Renal cortex interstitium (tissue), 15 donors: ENCODE measurements at places on chromosomes 5 and 9. TPM values are rescaled to one million over a fixed set of nuclear protein-coding genes. Genes with fewer than 3 reads are reported as not detected.

DNA sequence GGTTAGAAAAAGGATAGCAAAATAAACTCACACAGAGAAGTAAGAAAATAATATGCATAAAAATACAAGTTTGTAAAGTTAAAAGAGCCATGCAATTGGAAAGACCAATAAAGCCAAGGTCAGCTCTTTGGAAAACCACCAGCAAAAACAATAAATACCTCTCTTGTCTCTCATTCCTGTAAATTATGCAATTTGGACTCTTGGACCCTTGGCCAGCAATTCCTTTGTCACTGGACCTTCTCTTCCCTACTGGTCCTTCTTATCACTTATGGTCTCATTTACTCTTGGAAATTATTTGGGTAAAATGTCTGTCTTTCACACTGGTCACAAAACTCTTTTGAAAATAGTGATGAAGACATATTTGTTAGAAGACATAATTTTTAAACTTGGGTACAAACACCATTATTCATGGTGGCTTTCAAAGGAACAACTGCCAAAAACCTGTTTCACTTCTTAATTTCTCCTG, 379.5 kb downstream of the TMEM232 start:
- DNase-seq = no peak

DNA sequence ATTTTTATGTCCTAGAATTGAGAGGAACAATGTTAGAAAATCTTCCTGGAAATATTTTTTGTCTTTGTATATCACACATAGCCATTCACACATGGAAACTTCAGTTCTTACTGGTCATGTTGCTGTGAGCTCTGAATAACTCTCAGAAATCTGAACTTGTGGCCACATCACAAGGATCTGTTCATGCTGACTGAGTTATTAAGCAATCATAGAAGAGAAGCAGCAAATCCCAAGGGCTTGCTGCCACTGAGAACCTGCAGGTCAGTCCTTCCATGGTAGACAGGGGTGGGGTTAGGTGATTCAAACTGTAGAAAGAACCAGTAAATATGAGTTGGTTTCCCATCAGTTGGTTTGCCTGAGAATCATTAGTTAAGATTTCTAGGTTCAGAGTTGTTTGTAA, 27.6 kb downstream of the SGCD start:
- DNase-seq = no peak

- no peak for DNase-seq
Measured at GRCh38 chr9:131707733-131708157, 32.1 kb downstream of the RAPGEF1 start.

DNA sequence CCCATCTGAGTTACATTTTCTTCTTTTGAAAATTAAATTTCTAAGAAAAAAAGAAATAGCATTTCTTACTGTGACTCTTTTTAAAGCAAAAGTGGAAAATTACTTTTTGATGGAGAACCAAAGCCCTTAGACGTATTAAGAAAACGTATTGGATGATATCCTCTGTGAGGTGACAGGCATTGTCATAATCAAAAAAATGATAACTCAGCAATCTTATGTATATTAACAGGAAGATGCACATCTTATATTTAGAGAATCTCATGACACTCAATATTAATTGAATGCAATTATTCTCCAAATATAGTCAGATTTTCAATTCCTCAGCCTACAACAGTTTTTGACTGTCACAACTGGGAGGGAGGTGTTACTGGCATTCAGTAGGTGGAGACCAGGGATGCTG, 25.1 kb downstream of the FGF10 start:
- no peak for DNase-seq

DNA sequence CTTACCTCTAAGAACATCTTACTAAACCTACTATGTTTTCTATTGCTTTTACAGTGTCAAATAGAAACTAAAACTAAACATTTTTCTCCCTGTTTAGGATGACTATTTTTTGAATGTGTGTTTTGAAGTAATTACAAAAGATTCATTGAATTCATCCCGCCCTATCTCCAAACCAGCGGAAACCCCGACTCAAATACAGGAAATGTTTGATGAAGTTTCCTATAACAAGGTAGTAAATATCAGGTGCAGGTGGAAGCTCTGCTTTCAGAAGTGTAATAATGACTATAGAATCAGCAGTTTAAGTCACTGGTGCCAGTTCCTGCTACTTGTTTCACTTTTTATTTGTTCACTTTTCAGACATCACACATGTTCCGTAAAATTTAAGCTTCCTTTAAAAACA, 20.0 kb downstream of the ERAP2 start:
- no peak for DNase-seq

DNA sequence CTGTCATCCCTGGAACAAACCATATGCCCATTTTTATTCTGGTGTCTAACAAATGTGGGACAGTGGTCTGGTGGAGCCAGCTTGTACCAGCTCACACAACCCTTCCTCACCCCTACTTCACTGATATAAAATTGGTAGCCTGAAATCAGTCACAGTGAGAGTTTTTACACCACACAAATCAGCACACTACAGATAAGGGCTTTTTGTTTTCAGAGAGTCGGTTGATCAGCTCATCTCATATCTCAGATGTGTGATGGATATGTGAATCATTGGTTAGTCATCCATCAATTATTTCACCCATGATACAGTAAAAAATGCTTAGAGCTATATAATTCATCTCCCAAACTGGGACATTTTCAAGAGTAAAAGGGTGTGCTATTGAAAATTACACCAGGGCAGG, 529.2 kb downstream of the EBF1 start:
- no peak for DNase-seq

DNA sequence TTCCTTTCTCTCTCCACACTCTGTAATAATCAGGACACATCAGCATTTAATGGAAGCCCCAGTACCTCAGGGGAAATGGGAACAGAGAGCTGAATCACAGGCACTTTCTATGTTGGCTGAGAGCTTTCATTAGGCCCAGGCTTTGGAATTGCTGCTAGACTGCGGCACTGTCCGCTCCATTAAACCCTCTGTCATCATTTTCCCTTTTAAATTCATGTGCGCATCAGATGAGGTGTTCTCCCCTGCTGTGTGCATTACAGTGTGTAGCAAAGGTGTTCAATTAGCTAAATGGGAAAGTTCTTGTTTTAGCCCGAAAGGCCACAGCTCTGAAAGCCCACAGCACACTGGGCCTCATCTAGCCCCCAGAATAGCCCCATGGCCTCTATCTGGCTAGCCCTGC, 133.6 kb downstream of the SV2C start:
- no peak for DNase-seq

DNA sequence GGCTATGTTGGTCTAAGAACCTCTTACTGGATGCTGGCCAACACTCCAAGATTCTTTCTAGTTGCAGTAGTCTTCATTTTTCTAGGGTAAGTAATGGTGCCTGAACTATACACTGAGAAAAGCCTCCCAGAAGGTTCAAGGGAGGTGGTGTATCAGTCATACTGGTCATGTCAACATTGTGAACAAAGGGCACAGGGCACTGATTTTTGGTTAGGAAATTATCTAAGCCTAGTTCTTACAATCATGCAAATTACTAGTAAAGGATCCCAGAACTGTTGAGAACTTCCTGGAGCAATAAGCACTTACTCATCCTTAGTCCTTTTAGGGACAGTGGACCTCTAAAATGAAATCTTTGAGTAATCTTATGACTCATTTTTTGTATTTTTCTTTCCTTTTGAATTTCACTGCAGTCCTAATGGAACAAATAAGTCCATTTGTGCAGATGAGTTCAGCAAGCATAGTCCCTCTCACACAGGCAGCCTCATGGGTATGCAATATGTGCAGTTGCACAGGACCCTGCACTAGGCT, 21.1 kb upstream of the CDC42SE2 start:
- no peak for DNase-seq

DNA sequence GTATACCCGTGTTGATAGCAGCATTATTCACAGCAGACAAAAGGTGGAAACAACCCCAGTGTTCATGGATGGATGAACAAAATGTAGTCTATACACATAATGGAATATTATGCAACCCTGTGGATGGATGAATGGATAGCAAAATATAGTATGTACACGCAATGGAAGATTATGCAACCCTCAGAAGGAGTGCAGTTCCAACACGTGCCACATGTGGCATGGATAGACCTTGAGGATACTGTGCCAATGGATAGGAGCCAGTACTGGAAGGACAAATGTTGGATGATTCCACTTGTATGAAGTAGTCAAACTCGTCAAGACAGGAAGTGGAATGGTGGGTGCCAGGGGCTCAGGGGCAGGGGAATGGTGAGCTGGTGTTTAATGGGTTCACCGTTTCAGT, 44.9 kb downstream of the PLEKHG4B start:
- DNase-seq = no peak

GRCh38 chr5:27388755-27389154, 350.4 kb upstream of the CDH9 start:
- DNase-seq = no peak

- no peak for DNase-seq
Measured at GRCh38 chr5:138082033-138082432, 1.8 kb upstream of the WNT8A start.

GRCh38 chr5:122154910-122155309, 25.6 kb downstream of the ZNF474 start:
- DNase-seq = no peak

DNA sequence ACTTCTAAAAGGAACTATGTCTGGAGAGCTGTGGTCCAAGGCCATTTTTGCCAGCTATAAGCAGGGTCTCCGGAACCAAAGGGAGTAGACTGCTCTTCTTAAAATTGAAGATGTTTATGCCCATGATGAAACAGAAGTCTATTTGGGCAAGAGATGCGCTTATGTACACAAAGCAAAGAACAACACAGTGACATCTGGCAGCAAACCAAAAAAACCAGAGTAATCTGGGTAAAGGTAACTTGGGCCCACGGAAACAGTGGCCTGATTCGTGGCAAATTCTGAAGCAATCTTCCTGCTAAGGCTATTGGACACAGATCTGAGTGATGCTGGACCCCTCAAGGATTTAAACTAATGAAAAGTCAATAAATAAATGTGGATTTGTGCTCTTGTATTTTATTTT, 29.7 kb upstream of the GLDC start:
- no peak for DNase-seq

GRCh38 chr9:84139296-84140070, 158.9 kb downstream of the RMI1 start:
- DNase-seq = no peak

- no peak for DNase-seq
Measured at GRCh38 chr9:84978661-84979060, 309.1 kb downstream of the NTRK2 start.

- DNase-seq = no peak
Measured at GRCh38 chr5:95084757-95085156, 200.1 kb downstream of the MCTP1 start.

DNA sequence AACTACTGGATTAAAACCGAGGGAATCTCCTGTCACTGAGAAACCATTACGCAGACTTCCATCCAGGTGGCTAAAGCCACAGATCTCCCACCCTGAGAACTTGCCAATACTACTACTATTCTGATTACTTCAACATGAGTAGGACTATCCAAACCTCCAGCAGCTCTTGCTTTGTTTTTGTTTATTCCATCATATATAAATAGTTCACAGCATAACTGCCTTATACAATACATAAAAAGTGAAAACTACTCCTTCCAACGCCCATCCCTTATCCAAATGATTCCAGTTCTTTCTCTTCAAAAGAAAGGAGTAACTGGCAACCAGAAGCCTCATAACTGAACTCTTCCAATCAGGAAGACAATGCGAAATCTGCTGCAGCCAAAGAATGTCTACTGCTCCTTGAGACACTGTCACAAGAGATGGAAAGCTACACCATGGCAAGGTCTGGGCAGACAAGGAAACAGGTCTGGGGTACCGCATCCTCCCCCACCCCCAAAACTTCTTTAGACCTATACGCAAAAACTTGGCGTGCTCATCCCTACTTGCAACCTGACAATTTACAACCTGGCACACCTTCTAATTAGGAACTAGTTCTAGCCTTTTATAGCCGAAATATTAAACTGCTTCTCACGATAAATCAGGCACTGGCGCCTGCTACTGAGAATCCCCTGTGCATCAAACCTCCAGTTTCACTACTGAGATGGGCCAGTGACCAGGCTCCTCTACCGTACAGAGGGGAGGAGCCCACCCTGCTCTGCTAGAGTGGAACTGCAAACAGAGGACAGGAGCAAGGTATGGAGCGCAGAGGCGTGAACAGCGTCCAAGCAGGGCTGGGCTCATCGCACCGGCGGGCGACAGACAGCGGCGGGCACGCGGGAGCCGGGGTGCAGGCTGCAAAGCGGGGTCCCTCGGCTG, 986 bp downstream of the PLPP1 start:
- peak; percentile 67 for DNase-seq

DNA sequence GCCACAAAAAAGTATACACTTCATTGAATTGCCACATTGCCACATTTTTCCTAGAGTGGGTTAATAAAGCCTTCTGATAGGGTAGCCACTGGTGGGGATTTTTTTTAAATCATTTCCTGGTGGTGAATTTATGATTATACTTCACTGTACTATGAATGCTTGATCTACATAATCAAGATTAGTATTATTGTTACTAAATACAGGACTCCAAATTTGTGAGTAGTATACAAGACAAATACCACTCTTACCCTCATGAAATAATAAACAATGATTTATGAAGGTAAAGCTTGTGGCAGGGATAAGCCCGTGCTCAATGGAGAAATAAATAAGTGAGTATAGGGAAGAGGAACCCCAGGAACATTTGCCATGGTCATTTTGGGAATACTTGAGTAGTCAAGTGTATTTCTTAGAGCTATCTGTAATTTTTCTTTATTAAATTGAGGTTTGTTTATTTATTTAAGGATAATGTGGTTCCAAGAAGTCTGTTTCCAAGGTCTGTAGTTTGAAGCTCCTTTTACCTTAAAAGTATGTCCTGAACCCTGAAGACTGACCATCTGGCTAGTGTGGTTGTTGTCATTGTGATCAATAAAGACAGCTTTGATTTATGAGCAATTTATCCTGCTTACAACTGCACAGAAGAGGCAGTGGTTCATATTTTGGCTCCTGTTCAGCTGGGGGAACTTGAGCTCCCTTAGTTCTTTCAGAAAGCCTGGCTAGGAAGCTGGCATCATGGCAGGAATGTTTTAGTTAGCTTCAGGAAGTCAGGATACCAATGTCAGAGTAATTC, 118.6 kb downstream of the ZSWIM6 start:
- DNase-seq = no peak

DNA sequence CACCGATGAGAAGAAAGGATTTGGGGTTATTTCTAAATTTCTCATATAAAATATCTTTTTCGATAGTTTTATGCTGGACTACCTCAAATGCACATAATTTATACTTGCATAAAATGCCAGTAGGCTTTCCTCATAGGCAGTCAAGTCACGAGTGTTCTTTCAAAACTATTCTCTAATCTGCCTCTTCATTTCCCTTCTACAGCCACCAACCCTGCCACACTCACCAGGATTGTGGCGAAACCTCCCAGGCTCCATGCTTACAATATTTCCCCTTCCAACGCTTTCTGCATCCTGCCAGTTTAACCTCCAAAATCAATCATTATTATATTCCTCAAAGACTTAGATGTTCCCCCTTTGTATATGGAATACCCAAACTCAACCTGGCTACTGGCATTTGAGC, 65.4 kb downstream of the FRMD3 start:
- no peak for DNase-seq

- DNase-seq = no peak
Measured at GRCh38 chr9:79644048-79644447, 72.3 kb downstream of the TLE4 start.

Gene PCDHAC2
- polyA plus RNA-seq = 0.65 TPM

Gene MAMDC4
- polyA plus RNA-seq = 10.9 TPM

Gene IL13
- polyA plus RNA-seq = not detected

Gene PCDHGB1
- polyA plus RNA-seq = 2.5 TPM

Gene STKLD1
- polyA plus RNA-seq = 5.4 TPM

Gene AMBP
- 1.4 TPM for polyA plus RNA-seq

Gene TSC1
- 65.4 TPM for polyA plus RNA-seq

Gene LOX
- polyA plus RNA-seq = 44.4 TPM

Gene GCNT4
- polyA plus RNA-seq = 15.6 TPM

Gene RFX3
- polyA plus RNA-seq = 20.2 TPM

Gene HEMGN
- 2.3 TPM for polyA plus RNA-seq

Gene LCN12
- 24.5 TPM for polyA plus RNA-seq

Gene CAMK2A
- 4.9 TPM for polyA plus RNA-seq

Gene PCA3
- polyA plus RNA-seq = 0.83 TPM

Gene IFNK
- not detected for polyA plus RNA-seq
